ENCODE measurements at places on chromosomes 5 and 9.

- no peak for DNase-seq
These were observed 460.4 kb downstream of the CTNND2 start for GRCh38 chr5:11443831-11444230.

- no peak for DNase-seq
These were observed 154.8 kb downstream of the ADAMTS6 start for GRCh38 chr5:65326922-65327321.

DNA sequence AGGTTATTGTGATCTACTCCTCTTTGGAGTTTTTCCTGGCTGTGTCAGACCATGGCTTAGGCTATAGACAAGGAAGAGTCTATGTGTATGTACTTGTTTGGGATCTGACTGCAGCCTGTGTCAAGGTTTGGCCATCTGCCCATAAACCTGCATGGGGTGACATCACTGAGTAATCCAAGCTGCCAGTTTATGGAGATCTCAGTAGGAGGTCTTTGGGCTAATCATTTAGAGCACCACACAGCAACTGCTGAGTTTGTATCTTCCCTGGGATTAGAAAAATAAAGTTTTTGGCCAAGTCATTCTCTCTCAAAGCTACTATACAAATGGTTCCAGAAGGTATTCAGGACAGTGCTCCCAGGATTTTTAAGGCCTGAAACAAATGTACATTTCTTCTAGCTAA, 65.5 kb upstream of the HSPB3 start:
- DNase-seq: peak; percentile 45

DNA sequence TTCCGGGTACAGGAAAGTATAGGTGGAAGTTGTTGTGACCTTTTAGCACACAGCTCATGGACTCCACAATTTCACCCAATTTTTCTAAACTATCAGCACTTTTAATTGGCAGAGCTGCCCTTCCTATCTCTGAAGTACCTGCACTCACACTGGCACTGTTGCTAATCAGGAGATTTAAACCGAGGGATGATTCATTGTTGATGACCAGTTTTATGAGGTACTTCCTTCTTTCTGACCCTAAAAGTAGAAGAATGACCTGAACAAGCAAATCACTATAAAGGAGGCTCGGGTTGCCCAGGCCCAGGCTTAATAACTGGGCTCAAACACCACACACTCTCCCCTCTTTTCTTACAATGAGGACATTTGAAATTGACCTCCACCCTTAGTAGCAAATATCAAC, 105.9 kb downstream of the KCNN2 start:
- DNase-seq: no peak

- no peak for DNase-seq
These were observed 46.3 kb upstream of the ADAMTSL1 start for GRCh38 chr9:18427691-18428090.

- DNase-seq: no peak
These were observed 6.9 kb downstream of the CCNI2 start for GRCh38 chr5:132754111-132754510.

DNA sequence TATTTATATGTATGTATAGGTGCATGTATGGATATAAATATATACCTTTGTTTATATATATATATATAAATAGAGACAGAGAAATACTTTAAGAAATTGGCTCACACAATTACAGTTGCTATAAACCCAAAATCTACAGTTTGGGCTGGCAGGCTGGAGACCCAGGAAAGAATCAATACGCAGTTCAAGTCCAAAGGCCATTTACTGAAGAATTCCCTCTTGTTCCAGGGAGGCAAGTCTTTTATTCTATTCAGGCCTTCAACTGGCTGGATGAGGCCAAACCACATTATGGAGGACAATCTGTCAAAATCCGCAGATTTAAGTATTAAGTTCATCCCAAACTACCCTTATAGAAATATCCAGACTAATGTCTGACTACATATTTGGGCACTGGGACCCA, 144.7 kb downstream of the ARL15 start:
- DNase-seq: no peak

DNA sequence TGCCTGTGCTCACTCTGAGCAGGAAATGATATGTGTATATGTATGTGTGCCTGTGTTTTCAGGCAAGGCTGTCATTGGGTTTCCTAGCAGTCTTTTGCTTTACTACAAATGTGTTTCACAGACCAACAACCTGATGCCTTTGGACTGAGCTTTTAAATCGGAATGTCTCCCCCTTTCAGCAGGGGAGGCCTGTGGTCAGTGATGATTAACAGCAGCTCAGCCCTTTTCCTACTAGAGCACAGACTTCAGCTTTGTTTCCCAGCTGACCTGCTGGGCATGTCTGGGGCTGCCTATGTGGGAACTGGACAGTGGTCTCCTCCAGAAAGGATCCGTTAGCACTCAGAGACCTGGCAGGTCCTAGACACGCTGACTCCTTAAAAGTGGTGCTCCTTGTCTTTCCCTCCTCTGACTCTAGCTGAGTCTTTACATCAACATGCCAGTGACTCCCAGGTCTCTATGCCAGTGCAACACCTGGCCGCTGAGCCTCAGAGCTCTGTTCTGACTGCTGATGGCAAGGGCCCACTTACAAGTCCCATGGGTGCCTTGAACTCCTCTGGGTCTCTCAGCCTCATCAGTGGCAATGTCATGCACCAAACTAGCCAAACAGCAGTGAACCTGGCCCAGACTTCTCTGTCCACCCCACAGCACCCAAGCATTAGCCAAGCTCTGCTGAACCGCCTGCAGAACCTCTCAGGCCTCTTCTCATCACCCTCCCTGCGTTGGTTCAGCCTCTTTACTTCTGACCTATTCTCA, 7.7 kb downstream of the MACROH2A1 start:
- DNase-seq: peak; percentile 63

DNA sequence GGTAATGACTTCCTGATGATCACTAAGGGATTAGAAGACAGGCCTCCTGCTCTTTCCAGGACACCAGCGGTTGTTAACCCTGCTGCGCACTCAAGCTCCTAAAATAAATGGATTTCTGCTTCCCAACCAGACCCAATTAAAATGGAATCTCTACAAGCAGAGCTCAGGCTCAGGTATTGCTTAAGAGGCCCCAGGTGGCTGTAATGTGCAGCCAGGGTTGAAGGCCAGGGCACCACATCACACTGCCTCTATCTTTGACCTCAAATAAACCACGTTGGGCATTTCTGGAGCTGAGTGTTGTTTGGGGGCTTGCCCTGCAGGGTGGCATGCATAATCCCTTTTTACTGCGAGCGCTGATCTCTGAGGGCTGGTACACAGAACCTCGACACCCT, 108.0 kb downstream of the FBXO38 start:
- DNase-seq: no peak

- no peak for DNase-seq
These were observed 66.0 kb downstream of the PSMB7 start for GRCh38 chr9:124349267-124349666.

GRCh38 chr9:71233646-71234045, 112.2 kb upstream of the TRPM3 start:
- no peak for DNase-seq

GRCh38 chr9:129649726-129650679, 8.1 kb upstream of the ASB6 start:
- DNase-seq: no peak

GRCh38 chr5:32297181-32298058, 15.3 kb downstream of the MTMR12 start:
- no peak for DNase-seq

- DNase-seq: no peak
These were observed 242.3 kb downstream of the EBF1 start for GRCh38 chr5:158857371-158857770.

- no peak for DNase-seq
These were observed 120.1 kb upstream of the TSLP start for GRCh38 chr5:110951373-110951791.

GRCh38 chr5:180140079-180140554, 68.6 kb upstream of the RNF130 start:
- DNase-seq: no peak

GRCh38 chr5:887947-888637, 4.5 kb downstream of the BRD9 start:
- DNase-seq: no peak

Measured in H54 (cell line).